Metanephros (tissue), 2 donors: ENCODE measurements at places on chromosomes 3 and 15. TPM values are rescaled to one million over a fixed set of nuclear protein-coding genes. Genes with fewer than 3 reads are reported as not detected.

The EPHB1 gene
- total RNA-seq: 6.8 TPM

The PLEKHO2 gene
- 28.8 TPM for total RNA-seq

The DYNLT2B gene
- 5.8 TPM for total RNA-seq

The MUSTN1 gene
- total RNA-seq: 11.9 TPM

The GHRL gene
- total RNA-seq: 3.6 TPM

The PLA2G4B gene
- 6.2 TPM for total RNA-seq

The LINGO1 gene
- 8.5 TPM for total RNA-seq

The KATNBL1 gene
- total RNA-seq: 56.8 TPM

The TMEM212 gene
- not detected for total RNA-seq

The COL6A5 gene
- 0.06 TPM for total RNA-seq

The ABI3BP gene
- 17.9 TPM for total RNA-seq

The PDZRN3 gene
- total RNA-seq: 53.7 TPM

The ATP13A4 gene
- 2.9 TPM for total RNA-seq

The GOLGA8K gene
- not detected for total RNA-seq

The EFHB gene
- total RNA-seq: 1.5 TPM

The BCL6 gene
- total RNA-seq: 15.1 TPM

The CLN6 gene
- 25.5 TPM for total RNA-seq

The AHSG gene
- 1.3 TPM for total RNA-seq

The TXNRD3 gene
- 19.2 TPM for total RNA-seq

The AGTR1 gene
- total RNA-seq: 22.0 TPM

The DUOX2 gene
- total RNA-seq: 0.06 TPM

The EIF4E3 gene
- 7.2 TPM for total RNA-seq

The PIERCE2 gene
- total RNA-seq: 2.6 TPM

The CACNA2D2 gene
- 10.1 TPM for total RNA-seq

The PPIP5K1 gene
- total RNA-seq: 35.4 TPM

The CRYGS gene
- total RNA-seq: 2.9 TPM

The TRAK1 gene
- 61.2 TPM for total RNA-seq

The DPPA4 gene
- total RNA-seq: 6.1 TPM

The MED12L gene
- 5.9 TPM for total RNA-seq

The CCR8 gene
- not detected for total RNA-seq

The PDE8A gene
- 73.9 TPM for total RNA-seq

The GPR156 gene
- total RNA-seq: 2.3 TPM

The RBPMS2 gene
- total RNA-seq: 1.4 TPM

The SCAMP5 gene
- total RNA-seq: 14.1 TPM

The HRH1 gene
- total RNA-seq: 4.3 TPM

The DOCK3 gene
- 0.88 TPM for total RNA-seq

The SLC24A5 gene
- 0.18 TPM for total RNA-seq

The FHIT gene
- 19.4 TPM for total RNA-seq

The TMIE gene
- total RNA-seq: 0.64 TPM
